Posterior vena cava (tissue), 2 donors: ENCODE measurements at places on chromosomes 2 and 18. TPM values are rescaled to one million over a fixed set of nuclear protein-coding genes. Genes with fewer than 3 reads are reported as not detected.

The CYTIP gene
- total RNA-seq = 6.8 TPM

The WDR33 gene
- 48.6 TPM for total RNA-seq

The CXCR1 gene
- total RNA-seq = 2.5 TPM

The FKBP1B gene
- 3.9 TPM for total RNA-seq

The SMAD2 gene
- total RNA-seq = 114 TPM

The MATN3 gene
- total RNA-seq = 2.3 TPM

The EGR4 gene
- total RNA-seq = not detected
